CD4-positive, alpha-beta T cell treated with Interleukin-1 beta for 1 hour (primary cell): ENCODE measurements at places on chromosomes 11 and 22.

- peak; percentile 85 for DNase-seq
Measured at GRCh38 chr11:727859-728748, 19.2 kb upstream of the TALDO1 start.

DNA sequence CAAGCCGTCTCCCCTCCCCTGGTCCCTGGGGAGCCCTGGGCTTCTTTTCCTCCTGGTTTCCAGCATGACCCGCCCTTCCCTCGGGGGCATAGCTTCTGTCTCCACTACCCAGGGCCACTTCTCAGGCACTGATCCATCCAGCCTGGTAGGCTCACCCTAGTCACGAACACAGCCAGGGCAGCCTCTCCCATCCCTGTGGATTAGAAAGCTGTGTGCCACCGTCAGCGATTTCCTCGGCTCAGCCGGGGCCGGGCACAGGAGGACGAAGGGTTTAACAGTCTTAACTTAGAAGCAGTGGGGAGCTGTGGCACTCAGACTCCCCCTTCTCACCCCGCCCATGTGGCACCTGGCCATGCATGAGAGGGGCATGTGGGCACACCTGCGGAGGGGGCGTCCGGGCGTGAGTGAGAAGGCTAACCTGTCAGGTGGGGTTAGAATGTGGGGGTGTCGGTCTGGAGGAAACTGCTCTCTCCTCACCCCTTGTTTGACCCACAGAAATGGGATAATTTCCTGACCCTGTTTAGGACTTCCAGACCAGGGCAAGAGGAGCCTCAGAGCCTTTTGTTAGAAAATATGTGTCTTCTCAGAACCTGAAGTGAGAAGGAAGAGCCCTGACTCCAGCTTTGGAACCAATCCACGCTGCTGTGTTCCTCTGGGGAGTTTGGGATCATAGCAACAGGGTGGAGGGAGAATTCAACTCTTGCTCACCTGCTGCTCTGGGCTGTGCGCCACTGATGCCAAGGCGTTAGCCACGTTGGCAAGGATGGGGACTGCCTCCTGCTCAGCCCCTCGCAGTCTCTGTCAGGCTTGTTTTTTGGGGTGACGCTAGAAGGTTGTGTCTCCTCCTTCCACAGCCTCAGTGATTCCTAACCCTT lies 14.6 kb downstream of the GLB1L2 start:
- DNase-seq = no peak

- peak; percentile 69 for DNase-seq
Measured at GRCh38 chr11:130434521-130435223, 6.3 kb upstream of the ADAMTS8 start.

GRCh38 chr11:13260201-13260962 lies 17.2 kb upstream of the BMAL1 start:
- no peak for DNase-seq

GRCh38 chr11:94150704-94151685 lies 22.4 kb downstream of the PANX1 start:
- DNase-seq = no peak

GRCh38 chr11:10091314-10092045 lies 202.5 kb downstream of the SBF2 start:
- no peak for DNase-seq

DNA sequence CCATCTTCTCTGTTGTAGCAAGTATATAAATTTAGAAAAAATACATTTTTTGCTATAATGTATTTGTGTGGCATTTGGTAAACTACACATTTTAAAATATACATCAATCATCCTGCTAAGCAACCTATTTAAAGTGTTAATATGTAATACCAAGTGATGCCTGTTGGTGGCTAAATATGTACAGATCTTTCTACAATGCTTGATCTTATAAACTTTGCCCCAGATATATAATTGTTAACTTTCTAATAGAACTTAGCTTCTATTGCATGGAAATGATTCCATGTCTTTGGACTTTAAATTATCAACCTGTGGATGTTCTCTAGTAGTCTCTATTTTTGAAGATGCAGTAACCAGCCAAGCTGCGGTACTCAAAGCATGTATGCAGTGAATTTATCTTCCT lies 1260.4 kb upstream of the RAG2 start:
- no peak for DNase-seq

- peak; percentile 24 for DNase-seq
Measured at GRCh38 chr22:38313384-38313955, 3.8 kb downstream of the CSNK1E start.

DNA sequence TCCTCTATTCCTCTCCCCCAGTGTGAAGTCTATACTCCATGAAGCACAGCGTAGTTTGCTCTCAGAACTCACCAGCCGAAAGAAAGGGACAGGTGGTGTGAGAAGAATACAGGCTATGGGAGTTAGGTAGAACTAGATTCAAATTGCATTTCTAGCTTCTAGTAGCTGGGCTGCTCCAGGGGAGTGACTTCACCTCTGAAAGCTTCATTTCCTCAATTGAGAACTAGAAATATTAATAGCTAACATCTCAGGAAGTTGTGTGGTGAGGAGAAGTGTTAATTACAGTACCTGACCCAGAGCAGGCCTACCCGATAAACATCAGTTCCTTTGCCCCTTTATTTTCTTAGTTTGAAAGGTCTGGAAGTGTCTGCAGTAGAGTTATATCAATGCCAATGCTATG lies 484.7 kb upstream of the TENM4 start:
- DNase-seq = no peak
